ENCODE measurements at places on chromosomes 16 and 17. TPM values are rescaled to one million over a fixed set of nuclear protein-coding genes. Genes with fewer than 3 reads are reported as not detected.

The PIRT gene
- polyA plus RNA-seq = not detected

The CLEC3A gene
- not detected for polyA plus RNA-seq

The RAB37 gene
- polyA plus RNA-seq = 0.25 TPM

The TBX21 gene
- not detected for polyA plus RNA-seq

The CCDC200 gene
- polyA plus RNA-seq = not detected

The HSD11B2 gene
- 0.19 TPM for polyA plus RNA-seq

The SLC13A2 gene
- not detected for polyA plus RNA-seq

The CALB2 gene
- 0.23 TPM for polyA plus RNA-seq

The CD79B gene
- polyA plus RNA-seq = 0.06 TPM

The EZH1 gene
- polyA plus RNA-seq = 42.9 TPM

The LGALS9B gene
- not detected for polyA plus RNA-seq

The TK1 gene
- polyA plus RNA-seq = 112 TPM

The ODAD4 gene
- polyA plus RNA-seq = 1.1 TPM

The ABCC1 gene
- 17.7 TPM for polyA plus RNA-seq

The MEIOC gene
- 1.3 TPM for polyA plus RNA-seq

The MYL4 gene
- polyA plus RNA-seq = not detected

The SLC7A6 gene
- 19.0 TPM for polyA plus RNA-seq

The LRRC46 gene
- 1.8 TPM for polyA plus RNA-seq

The HBQ1 gene
- 5.2 TPM for polyA plus RNA-seq

The TRIM47 gene
- 5.1 TPM for polyA plus RNA-seq

The CXCL16 gene
- 4.3 TPM for polyA plus RNA-seq

The KRT24 gene
- polyA plus RNA-seq = not detected

The ARHGDIG gene
- polyA plus RNA-seq = 4.9 TPM

The KRT17 gene
- 0.19 TPM for polyA plus RNA-seq

The TMC8 gene
- 0.15 TPM for polyA plus RNA-seq

The TBC1D3E gene
- not detected for polyA plus RNA-seq

The ZNF469 gene
- 0.24 TPM for polyA plus RNA-seq

The QPRT gene
- polyA plus RNA-seq = 12.6 TPM

The TMIGD1 gene
- polyA plus RNA-seq = not detected

The SPHK1 gene
- polyA plus RNA-seq = 7.7 TPM

The GRIN2C gene
- polyA plus RNA-seq = 0.39 TPM

The PTX4 gene
- polyA plus RNA-seq = not detected

The PRAC2 gene
- not detected for polyA plus RNA-seq

The TTYH2 gene
- polyA plus RNA-seq = 16.1 TPM

The MAPK8IP3 gene
- 57.3 TPM for polyA plus RNA-seq

The MYH8 gene
- not detected for polyA plus RNA-seq

The KRTAP4-2 gene
- polyA plus RNA-seq = not detected

The KRT9 gene
- polyA plus RNA-seq = not detected
